NCI-H1417 treated with DMSO at 0.1 percent for 48 hours (cell line): ENCODE measurements at places on chromosomes 6 and 20.
A peak's percentile ranks its signal among the peaks of the same experiment; 100 is the strongest.

- no peak for DNase-seq
Measured at GRCh38 chr6:18206591-18206990, 51.4 kb downstream of the KDM1B start.

DNA sequence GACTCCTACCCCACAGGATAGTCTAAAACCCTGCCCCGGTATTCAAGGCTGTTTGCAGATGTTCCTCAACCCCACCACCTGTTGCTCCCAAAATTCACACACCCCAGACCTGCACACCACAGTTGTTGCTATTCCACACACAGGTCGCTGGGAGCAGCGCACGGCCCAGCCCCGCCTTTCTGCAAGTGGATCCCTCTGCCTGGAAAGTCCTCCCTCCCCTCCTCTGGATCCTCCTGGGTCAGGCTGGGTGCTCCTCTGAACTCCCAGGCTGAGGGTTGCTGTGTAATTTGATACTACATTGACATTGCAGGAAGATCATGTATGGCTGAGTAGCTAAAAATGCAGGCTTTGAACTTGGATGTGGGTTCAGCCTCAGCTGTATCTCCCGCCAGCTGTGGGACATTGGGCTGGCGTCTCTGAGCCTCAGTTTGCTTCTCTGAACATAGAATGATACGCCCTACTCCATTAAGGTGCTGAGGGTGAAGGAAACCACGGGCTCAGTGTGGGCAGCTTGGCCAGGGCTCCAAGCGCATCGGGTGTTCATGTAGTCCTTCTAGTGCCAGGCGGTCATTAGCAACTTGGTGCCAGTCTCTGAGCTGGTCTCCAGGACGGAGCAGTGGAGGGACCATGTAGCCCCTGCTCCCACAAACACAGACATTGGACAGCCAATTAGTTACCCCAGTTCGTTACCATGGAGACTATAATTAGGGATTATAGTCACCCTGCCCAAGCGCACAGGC is 13.9 kb upstream of the CCN5 start:
- DNase-seq = no peak

GRCh38 chr20:44306927-44307326 is 4.1 kb downstream of the FITM2 start:
- DNase-seq = no peak

DNA sequence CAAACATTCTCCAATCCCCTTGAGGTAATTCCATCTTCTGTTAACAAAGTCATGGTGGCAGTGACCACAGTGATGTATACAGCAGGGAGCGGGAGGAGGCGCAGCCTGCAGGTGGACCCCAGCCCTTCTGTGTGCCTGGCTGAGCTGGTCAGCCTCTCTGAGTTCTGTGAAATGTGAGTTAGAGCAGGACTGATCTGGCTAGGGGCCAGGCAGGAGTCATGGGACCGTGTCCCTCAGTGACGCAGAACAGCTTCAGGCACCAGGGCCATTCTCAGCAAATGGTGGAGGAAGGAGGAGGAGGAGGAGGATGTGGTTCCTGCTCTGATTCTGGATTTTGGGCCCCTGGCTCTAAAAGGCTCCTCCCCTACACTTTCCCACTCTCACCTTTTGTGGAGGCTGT is 6.9 kb downstream of the PHACTR3 start:
- DNase-seq = no peak

GRCh38 chr6:125688138-125688537 is 61.3 kb upstream of the HEY2 start:
- no peak for DNase-seq

GRCh38 chr6:34391473-34391785 is 1.0 kb downstream of the NUDT3 start:
- DNase-seq = no peak

GRCh38 chr6:56806368-56806767 is 148.5 kb upstream of the BEND6 start:
- DNase-seq = no peak

DNA sequence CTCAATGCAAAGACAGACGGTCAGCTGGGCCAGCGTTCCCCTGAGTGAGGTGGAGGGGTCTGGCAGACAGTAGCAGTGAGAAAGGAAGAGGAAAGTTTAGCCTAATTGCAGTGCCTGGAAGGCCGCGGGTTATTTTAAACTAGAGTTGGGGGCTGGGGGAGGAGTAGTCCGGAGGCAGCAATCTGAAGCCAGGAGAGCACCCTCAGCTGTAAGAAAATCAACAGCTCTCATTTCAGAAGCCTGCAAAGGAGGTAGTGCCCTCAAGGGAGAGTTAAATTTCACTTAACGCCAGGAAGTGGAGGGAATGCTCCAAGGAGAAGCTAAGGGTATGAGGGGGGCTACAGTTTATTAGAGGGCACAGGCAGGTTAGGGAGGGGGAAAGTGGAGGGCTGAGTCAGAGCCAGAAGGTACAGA is 26.9 kb downstream of the RING1 start:
- no peak for DNase-seq

DNA sequence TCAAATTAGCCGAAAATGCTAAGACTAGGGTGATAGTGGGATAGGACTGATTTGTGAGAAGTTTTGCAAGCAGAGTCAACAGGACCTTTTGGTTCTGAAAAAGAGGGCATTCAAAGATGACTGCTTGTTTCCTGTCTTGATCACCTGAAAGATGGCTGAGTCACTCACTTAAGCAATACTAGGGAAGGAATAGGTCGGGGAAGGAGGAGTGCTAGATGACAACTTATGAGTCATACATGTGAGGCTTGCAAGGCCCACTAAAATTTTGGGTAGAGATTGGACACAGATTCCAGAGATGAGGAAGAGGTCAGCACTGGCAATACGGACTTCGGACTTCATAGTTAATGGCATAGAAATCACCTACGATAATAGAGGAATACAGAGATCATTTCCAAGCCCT is 89.2 kb downstream of the FAM83B start:
- no peak for DNase-seq

- peak; percentile 77 for DNase-seq
Measured at GRCh38 chr6:157561414-157561790, 180.4 kb downstream of the ZDHHC14 start.

DNA sequence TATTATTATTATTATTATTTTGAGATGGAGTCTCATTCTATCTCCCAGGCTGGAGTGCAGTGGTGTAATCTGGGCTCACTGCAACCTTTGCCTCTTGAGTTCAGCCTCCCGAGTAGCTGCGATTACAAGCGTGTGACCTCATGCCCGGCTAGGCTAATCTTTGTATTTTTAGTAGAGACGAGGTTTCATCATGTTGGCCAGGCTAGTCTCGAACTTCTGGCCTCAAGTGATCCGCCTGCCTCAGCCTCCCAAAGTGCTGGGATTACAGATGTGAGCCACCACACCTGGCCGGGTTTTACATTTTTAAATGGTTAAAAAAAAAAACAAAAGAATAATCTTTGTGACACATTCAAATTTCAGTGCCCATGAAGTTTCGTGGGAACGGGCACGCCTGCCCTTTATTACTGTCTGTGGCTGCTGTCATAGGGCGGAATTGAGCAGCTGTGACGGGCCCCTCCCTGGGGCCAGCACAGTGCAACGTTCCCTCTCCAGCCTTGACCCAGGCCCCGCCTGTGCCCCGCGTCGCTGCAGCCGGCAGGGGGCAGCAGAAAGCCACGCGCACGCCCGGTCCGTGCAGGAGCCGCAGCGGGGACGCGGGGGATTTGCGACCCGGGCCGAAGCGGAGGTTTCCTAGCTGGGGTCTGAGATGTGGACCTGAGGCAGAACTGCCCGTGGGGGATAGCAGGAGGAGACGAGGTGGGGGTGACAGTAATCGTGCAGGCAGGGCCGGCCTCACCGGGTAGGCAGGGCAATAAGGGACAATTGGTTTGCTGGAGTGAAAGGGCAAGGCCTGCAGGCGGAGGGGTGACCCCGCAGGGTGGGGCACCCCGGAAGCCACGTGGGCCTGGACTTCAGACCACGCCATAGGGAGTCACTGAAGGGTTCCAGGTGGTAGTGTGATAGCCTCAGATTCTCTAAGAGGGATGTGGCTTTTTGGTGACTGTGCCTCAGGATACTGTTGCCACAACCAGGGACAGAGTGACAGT is 54.3 kb downstream of the SYTL3 start:
- no peak for DNase-seq
